ENCODE measurements at places on chromosomes 6 and 20.
A peak's percentile ranks its signal among the peaks of the same experiment; 100 is the strongest.

DNA sequence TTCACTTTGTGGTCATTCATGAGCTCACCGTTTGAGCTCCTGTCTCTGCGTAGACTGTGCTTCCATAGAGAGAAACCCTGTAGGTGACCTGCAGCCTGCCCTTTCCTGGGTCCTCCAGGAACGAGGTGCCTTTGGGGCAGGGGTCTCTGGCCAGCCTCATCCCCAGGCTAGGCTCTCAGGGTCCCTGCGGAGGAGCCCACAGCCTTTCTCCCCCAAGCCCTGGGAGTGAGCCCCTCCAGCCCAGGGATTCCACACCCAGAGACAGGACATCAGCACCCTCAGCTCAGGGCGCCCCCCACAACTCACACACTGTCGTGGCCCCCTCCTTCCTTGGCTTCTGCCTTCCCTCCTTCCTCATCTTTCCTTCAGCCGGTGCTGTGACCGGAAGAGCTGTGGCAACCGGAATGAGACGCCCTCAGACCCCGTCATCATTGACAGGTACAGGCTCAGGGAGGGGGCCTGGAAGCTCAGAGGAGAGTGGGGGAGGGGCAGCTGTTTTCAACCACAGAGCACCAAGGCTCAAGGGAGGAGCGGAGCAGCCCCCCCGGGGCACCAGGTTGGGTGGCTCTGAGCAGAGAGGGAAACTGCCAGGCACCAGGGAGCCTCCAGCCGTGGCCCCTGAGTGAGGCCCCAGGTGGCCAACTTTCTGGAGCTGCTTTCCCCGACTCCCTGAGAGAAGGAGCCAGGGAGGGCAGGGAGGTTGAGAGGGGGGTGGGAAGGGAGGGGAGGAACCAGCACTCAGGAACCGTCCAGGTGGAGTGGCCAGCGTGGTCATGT lies 16.8 kb downstream of the EBF4 start:
- ATAC-seq = no peak

DNA sequence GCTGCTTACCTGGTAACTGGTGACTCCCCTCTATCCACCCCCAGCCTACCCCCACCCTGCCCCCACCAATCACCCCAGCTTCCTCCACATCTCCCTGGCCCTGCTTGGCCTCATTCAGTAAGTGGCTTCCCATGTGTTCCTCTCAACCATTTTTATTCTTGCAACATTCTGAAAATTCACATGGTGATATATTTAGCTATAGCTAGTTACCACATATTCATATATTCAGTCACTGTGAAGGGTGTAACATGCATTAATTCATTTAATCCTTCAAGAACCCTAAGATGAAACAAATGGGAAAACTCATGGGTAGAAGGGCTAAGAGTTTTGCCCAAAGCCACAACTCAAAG lies 95.4 kb upstream of the CEP85L start:
- ATAC-seq = no peak

- no peak for ATAC-seq
Measured at GRCh38 chr20:2337142-2337541, 41.3 kb downstream of the TGM3 start.

GRCh38 chr6:7188492-7188891 lies 80.7 kb downstream of the RREB1 start:
- ATAC-seq = peak; percentile 35

DNA sequence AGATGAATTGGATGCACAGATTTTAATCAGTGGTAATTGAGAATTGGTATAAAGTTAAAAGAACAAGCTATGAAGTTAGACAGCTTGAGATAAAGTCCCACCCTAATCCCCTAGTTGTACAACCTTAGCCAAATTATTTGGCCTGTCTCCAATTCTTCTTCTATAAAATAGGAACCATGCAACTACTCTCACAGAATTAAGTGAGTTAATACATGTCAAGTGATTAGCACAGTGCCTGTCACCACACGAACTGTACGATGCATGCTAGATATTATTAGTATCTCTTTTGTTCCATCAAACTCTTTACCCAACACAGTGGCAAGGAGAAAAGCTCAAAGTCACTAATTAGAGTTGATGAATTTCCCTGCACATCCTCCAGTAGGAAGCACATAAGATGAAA lies 44.7 kb downstream of the MBOAT1 start:
- ATAC-seq = no peak

GRCh38 chr20:36855241-36855657 lies 20.7 kb upstream of the TLDC2 start:
- no peak for ATAC-seq

DNA sequence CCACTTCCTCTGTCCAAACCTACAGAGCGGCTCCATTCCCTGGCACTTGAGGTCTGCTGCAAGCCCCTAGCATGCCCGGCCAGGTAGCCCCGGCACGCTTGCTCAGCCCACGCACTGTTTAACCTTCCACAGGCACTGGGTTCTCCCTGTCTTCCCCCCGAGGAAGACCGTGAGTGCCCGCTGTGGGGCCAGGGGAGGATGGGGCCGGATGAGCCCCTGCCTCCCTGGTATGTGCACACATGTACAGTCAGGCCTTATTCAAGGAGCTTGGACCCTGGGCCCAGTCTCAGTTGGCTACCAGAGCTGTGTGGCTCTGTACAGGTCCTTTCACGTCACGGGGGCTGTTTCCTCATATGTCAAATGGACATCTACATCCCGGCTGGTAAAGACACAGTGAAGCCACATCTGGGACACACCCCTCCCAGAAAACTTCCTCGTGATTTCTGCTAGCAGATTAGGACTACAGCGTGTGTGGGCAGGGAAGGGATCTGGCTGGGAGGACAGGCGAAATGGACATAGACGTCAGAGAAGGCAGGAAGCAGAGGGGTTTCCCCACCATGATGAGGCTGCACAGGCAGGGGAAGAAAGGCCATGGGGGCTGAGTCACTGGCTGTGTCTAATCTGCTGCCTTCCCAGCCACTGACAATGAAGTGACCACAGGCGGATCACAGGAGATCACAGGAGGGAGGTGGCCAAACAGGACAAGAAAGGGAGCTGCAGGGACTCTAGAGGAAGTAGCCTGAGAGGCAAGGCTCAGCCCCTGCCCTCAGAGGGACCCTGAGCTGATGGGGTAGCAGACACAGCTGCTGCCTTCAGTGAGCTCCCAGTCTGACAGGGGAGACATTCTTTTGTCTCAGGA lies 62.9 kb downstream of the MRPL14 start:
- ATAC-seq = peak; percentile 65

- ATAC-seq = no peak
Measured at GRCh38 chr6:145497006-145497405, 238.3 kb downstream of the EPM2A start.

Data from activated CD4-positive, CD25-positive, alpha-beta regulatory T cell treated with anti-CD3 and anti-CD28 coated beads, Interleukin-2, amount 50 U/mL, for 24 hours (primary cell).